ENCODE measurements at places on chromosomes 7 and 10. TPM values are rescaled to one million over a fixed set of nuclear protein-coding genes. Genes with fewer than 3 reads are reported as not detected.
A peak's percentile ranks its signal among the peaks of the same experiment; 100 is the strongest.

GRCh38 chr10:104080762-104081161 is 4.9 kb downstream of the COL17A1 start:
- peak; percentile 11 for DNase-seq

DNA sequence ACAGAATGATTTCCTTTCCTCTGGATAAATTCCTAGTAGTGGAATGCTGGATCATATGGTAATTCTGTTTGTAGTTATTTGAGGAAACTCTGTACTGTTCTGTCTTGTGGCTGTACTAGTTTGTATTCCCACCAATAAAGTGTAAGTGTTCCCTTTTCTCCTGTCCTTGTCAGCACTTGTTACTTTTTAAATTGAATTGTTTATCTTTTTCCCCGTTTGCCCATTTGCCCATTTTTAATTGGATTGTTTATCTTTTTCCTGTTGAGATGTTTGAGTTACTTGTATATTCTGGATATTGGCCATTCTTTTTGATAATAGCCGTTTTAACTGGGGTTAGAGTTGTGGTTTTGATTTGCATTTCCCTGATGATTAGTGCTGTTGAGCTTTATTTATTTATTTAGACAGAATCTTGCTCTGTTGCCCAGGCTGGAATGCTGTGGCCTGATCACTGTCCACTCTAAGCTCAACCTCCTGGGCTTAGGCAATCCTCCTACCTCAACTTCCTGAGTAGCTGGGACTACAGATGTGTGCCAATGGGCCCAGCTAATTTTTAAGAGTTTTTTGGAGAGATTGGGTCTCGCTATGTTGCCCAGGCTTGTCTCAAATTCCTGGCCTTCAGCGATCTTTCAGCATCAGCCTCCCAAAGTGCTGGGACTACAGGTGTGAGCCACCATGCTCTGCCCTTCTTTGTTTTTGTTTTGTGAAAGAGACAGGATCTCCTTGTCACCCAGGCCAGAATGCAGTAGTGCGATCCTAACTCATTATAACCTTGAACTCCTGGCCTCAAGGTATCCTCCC is 23.0 kb downstream of the BMPR1A start:
- DNase-seq: no peak

- no peak for DNase-seq
Observed at GRCh38 chr10:62815381-62816075, 638 bp downstream of the EGR2 start.

DNA sequence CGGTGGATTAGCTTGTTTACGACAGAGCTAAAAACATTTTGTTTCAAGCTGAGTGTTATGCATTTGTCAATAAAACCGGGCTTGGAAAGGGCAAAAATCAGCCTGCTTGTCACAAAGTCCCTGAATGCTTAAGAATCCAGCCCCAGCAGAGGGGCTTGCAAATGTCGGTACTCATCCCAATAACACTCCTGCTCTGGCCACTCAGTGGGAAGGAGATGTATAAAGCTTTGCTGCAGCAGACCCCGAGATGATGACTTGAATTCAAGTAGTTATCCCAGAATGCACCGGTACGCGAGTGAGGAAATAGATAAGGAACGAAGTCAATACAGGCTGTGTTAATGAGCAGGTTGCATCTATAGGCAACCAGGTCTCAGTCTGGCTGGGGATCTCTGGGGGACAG is 662.3 kb downstream of the CCSER2 start:
- no peak for DNase-seq

GRCh38 chr7:128887169-128888038 is 23.1 kb downstream of the KCP start:
- DNase-seq: no peak

DNA sequence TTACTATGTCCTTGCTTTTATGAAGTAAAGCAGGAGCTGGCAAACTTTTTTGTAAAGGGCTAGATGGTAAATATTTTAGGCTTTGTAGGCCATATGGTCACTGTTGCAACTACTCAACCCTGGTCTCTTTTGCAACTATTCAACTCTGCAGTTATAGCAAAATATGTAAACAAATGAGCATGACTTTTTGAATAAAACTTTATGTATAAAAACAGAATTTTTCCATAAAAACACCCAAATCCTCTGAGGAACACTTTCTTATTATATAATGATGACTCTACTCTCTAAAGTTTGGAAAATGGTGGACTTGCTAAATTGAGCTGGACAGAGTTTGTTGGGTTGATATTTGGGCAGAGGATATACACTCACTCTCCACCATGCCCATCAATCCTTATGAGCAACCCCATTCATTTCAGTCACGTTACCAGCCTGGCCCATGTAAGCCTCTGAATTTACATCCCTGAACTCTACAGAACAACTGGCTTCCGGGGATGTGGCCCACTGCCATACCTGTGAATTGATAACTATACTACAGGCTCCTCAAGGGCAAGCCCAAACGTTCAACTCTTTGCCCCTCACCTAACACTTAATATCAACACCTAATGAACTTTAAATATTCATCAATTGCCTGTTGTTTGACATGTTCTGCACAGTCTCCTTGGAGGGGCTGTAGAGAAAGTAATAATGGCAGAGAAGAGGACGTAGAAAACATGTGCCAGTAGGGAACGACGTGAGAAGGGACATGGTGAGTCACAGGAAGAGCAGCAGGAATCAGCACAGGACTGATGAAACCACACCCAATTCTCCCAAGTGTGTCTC is 37.6 kb downstream of the SGMS1 start:
- DNase-seq: peak; percentile 78

DNA sequence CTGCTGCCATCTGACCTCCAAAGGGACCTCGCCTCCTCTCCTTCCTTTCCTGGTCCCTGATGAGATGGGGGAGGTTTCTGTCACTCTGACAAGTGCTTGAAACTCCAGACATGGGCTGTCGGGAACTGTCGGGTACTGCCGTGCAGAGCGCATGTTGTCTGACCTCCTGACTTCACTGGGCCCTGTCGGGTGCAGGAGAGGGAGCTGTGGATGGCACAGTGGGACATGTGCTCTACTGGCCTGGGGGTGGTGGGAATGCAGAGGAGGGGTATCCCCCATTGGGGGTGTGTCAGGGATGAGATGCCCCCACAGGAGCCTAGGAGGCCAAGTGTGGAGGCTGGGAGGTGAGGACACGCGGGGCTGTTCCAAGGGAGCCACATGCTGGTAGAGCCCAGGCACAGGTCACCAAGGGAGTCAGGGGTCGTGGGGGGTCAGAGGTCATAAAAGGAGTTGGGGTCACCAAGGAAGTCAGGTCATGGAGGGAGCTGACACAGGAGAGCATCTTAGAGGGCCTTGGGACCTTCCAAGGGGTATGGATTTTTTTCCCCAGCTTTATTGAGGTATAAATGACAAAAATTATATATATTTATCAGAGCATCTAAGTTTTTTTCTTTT is 30.9 kb downstream of the TMEM120A start:
- DNase-seq: no peak

- no peak for DNase-seq
Observed at GRCh38 chr7:158017111-158018097, 570.2 kb downstream of the PTPRN2 start.

GRCh38 chr7:141585592-141586510 is 34.6 kb downstream of the AGK start:
- peak; percentile 73 for DNase-seq

- DNase-seq: peak; percentile 86
Observed at GRCh38 chr7:88291398-88292173, 15.1 kb downstream of the STEAP4 start.

LRCH4 gene
- 11.4 TPM for total RNA-seq

PALD1 gene
- 4.0 TPM for total RNA-seq

SPDYE6 gene
- not detected for total RNA-seq

TMEM196 gene
- total RNA-seq: not detected

NUDT13 gene
- total RNA-seq: 40.4 TPM

CABCOCO1 gene
- 1.1 TPM for total RNA-seq

FKBP6 gene
- not detected for total RNA-seq

RNF32 gene
- not detected for total RNA-seq

CALCR gene
- total RNA-seq: 0.98 TPM

PAXIP1 gene
- total RNA-seq: 14.6 TPM

ARL4A gene
- 53.5 TPM for total RNA-seq

ASZ1 gene
- not detected for total RNA-seq

Data from A172 (cell line).